ENCODE measurements at places on chromosomes 3 and 15.

GRCh38 chr3:198113206-198114053 is 153.4 kb downstream of the LMLN start:
- no peak for DNase-seq

DNA sequence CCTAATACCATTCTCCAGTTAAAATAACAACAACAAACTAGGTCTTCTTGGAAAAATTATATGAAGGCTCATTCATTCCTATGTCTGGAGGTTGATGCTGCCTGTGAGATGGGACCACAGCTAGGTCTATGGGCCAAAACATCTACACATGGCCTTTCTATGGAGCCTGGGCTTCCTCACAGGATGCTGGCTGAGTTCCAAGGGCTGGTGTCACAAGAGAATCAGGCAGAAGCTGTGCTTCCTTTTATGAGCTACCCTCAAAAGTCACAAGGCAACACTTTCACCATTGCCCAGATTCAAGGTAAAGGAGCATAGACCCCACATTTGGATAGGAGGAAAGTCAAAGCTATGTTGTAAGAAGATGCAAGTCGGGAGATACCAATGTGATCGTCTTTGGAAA is 4.6 kb upstream of the RTP2 start:
- DNase-seq = no peak

- no peak for DNase-seq
Measured at GRCh38 chr3:115999001-115999585, 375.8 kb downstream of the GAP43 start.

- no peak for DNase-seq
Measured at GRCh38 chr15:78634210-78635145, 6.5 kb downstream of the CHRNB4 start.

DNA sequence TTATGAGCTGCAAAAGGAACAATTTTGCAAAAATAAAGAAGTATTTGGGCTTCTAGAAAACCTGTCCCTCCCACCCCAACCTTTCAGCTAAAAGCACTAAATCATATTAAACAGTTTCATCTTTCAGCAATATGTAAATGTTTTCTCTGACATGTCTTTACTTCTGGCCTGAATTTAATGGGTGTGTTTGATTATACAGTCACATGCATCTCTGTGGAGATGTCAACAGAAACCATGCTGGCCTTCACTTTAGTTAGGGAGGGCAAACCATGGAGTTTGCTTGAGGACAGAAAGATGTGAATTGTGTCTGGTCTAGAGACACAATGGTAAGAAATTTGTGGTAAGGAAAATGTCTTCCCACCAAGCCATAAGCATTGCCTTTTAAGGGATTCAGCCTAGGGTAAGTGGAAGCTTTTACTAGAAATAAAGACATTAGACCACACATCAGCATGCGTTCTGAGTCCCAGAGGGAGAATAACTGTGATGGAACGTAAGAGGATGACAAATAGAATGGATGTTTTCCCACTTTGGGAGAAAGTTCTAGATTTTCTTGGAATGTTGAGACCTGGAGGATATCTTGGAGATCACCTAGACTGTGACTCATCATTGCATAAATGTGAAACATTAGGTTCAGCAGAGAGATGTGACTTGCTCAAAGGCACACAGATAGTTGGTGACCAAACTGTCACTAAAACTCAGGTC is 68.9 kb downstream of the ST8SIA2 start:
- no peak for DNase-seq

- DNase-seq = no peak
Measured at GRCh38 chr3:55721716-55722484, 234.8 kb upstream of the WNT5A start.

DNA sequence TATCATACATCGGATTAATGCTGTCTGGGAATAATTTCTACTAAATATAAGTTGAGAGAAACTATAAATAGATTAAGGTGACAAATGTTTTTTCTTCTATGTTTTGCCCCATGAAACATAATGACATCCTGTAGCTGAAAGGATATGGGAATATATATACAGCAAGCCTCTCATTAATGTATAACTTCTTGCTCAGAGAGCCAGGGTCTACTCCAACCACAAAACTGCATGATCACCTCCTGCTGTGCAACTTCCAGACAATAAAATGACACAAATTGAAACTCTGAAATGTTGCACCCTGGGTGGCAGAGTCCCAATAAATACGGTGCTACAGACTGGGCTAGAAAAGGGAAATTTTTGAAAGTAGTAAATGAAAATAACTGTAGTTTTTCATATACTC is 571.9 kb upstream of the CBLB start:
- DNase-seq = no peak

DNA sequence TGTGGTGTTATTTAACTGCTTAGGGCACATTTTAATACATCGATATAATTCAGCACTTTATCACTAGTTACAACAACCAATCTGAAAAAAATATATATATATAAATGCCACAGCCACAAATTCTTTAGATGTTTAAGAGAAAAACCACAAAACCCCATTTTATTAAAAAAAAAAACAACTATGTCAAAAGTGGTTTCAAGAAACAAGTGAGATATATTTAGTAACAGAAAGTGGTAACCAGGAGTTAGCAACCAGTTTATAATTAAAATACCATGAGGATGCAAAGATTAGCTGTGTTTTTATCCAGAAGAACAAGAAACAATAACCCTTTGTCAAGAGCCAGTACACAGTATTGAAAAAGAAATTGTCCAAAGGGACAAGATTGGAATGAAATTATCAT is 14.8 kb upstream of the DIPK2A start:
- DNase-seq = no peak

DNA sequence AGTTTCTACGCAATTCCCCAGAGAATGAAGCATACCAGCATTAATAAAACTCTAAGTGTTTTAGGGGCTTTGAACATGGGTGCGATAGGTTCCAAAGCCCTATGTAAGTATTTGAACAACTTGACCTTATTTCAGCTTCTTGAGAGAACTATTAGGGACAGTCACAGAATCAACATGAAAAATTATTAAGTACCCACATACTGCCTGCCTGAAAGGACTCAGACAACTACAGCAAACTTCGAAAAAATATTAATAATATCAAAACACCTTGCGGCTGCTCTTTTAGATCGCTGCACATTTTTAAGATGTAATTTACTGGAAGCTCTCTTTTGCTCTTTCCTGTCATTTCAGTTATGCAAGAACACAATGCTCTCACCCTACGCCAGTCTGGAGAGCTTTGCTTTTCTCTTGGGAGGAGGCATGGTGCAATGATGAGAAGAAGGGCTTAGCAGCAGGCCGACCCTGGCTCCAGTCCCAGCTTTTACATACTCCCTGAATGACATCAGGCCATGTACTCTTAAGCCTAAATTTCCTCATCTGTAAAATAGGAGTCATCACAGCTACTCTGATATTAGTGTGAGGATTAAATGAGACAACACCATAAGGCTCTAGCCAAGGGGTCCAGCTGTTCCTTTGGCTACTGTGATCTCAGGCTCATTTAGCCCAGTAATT is 640.7 kb downstream of the FHIT start:
- DNase-seq = no peak

DNA sequence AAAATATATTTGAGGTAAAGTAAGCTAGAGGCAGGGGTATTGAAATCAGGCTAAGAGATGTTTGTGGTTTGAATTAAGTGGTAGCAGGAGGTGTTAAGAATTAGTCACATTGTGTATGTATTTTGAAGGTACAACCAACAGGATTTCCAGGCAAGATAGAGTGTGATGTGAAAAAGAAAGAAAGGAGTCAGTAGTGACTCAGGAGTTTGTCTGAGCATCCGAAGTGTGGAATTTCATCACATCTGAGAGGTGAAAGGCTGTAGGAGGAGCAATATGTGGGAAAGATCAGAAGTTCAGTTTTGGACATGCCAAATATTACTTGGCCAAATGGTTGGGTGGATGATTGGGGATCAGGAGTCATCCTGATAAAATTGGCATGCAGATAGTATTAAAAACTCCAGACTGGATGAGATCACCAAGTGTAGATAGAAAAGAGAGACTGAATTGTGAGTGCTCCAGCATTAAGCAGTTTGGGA is 32.1 kb upstream of the EBLN2 start:
- no peak for DNase-seq

GRCh38 chr15:51634591-51635198 is 12.1 kb upstream of the DMXL2 start:
- no peak for DNase-seq

DNA sequence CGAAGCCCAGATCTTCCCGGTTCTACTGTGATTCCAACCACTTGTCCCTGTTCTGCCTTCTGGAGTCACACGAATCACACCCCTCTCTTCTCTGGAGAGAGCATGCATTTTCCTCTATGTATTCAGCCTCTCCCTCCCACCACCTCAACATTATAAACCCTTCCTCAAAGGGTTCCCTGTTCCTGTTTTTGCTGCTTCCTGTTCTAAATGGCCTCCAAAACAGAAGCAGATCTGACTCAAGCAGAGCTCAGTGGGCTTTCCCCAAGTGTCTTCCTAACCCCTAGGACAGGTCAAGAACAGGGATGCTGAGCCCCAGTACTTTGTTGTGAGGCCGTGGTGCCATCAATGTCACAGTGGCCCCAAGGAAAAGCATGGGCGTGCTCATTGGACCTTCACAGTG is 75.7 kb upstream of the ARNT2 start:
- DNase-seq = no peak

DNA sequence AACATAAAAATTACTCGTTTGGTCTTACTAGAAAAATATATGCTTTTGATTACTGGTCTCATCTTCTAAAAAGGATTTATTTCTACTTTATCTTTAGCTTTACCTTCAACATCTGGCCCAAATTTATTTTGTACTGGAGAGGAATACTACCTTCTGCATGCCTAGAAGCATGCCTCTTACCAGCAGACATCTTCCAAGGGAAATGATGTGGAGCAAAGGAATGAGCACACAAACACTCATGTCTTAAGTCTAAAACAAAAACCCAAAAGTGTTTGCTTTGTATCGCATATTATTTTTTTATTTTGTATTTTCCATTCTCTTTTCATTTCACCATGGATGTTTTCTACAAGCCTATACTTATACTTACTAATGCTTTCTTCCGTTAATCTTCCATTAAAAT is 304.6 kb upstream of the KCNMB2 start:
- DNase-seq = no peak

DNA sequence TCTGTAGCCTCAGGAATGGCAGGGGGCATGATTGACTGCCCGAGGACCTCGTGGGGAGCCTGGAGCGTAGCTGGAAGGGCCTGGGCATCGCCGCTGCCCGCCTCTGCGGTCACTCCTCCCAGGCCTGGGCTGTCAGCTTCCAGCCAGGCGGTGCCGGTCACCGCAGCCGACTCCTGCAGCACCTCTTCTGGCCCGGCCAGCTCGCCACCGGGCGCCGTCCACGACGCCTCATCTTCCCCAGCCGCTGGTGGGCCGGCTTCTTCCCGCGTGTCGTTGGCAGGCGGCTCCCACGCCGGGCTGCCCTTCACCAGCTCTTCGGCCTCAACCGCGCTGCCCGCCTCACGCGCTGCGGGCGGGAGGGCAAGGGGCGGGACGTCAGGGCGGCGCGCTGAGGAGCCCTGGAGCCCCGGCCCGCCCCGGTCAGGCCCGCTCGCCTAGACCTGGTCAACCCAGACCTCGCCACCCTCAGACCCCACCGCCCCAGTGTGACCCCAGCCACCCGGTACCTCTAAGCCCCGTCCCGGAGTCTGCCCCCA is 1.0 kb downstream of the CSPG5 start:
- DNase-seq = no peak

- no peak for DNase-seq
Measured at GRCh38 chr15:64006642-64007041, 39.6 kb downstream of the DAPK2 start.

DNA sequence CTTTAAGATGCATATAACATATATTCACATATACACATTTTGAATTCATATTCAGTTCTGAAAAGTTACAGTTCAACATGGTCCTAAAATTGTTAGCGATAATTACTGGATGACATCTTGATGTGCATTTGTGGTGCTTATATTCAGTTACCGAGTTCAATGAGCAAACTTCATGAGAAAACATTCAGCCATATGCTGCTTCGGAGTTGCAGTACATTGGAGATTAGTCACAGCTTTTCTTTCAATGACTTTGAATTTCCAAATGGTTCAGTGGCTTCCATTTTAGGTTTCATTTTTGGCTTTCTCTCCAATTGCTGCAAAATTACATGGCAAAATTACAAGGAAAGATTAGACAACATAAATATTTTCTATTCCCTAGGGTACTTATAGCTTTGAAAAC is 198.3 kb upstream of the CNTN3 start:
- DNase-seq = no peak

DNA sequence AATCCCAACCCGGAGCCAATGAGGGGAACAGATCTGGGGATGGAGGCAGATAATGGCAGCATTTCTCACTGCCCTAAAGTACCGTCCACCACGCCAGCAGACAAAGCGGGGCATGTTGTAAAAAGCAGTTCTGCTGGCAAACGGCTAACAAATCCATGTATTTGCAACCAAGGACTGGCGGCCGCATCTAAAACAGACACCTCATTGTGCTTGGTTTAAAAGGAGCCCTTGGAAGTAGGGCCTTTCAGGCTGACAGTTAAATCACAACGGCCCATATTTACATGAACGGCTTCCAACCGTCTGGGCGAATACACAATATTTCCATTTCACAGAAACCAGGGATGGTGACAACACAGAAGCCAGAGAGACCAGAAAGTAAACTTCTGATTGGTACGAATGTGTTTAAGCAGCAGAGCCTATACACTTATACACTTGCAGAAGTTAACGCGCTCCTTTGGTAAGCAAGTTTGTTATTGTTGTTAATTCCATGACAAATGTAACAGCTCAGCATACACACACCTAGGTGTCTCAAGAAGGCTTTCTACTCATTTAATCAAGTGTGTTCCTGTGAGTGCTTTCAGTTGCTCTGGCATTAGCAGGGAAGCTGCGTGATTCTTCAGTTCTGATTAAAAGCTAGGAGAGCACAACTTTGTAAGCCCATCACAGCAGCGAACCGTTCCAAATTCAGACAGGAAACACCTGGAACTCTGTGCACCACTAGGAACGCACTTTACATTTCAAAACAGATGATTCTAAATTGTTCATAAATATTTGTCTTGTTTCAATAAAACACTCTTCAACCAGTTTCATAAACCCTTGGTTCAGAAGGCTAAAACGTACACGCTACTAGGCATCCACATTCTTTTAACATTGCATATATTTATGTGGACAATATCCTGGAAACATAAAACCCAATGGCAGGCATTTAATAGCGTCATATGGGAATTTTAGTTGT is 112.9 kb downstream of the PDZRN3 start:
- no peak for DNase-seq

DNA sequence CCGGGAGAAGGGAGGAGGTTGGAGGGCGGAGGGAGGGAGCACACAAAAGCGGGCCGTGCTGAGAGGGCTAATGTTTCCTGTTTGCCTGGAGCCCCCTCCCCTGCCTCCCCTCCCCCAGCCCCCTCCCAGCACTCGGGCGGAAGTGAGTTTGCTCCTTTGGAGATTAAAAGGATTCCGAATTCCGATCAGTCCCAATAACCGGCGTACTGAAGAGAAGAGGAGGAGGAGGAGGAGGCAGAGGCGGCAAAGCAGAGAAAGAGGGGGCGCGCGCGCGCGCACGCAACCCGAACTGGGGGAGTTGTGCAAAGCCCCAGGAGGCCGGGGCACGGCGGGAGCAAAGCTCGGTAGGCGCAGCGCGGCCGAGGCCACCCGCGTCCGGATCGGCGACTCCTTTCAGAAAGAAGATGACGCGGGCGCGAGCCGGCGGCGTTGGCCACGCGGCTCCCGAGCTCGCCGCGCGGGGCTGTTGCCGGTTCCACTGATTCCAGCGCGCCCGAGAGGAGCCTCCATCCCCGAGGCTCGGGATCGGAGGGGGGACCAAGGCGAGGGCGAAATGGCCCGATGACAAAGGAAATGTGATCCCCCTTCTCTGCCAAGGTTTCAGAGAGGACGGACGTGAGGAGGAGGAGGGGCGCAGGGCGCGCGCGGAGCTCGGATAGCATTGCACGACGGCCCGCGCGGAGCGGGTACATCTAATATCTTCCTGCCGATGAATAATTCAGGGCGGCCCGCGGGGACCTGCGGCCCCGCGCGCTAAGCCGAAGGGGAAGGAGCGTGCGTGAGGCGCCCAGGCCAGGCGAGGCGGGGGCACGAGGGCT is 1.1 kb upstream of the TRIM71 start:
- DNase-seq = no peak
